ENCODE measurements at places on chromosomes 4 and X.

GRCh38 chr4:30839583-30840520, 119.7 kb downstream of the PCDH7 start:
- DNase-seq: no peak

- DNase-seq: no peak
Observed at GRCh38 chr4:155405059-155405458, 28.3 kb upstream of the MAP9 start.

- no peak for DNase-seq
Observed at GRCh38 chrX:111086591-111087006, 9.4 kb upstream of the PAK3 start.

- DNase-seq: no peak
Observed at GRCh38 chr4:122832732-122833131, 6.1 kb downstream of the FGF2 start.

DNA sequence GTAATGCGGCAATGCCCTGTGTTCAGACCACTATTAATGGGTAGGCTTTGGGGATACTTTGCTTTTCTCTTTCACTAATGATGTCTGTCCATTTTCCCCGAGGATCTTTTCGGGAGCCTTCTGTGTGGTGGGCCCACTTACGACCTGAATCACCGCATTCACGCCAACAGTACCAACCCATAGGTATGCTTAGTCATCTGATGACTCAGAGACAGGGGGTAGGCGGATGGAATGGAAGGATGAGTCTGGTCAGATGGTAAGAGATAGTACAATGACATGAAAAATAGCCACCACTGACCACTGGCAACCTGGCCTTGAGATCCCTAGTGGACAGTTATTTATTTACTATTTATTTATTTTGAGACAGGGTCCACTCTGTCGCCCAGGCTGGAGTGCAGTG, 76.0 kb upstream of the DHRSX start:
- DNase-seq: no peak

Data from stimulated activated CD8-positive, alpha-beta memory T cell treated with anti-CD3 and anti-CD28 coated beads, Interleukin-4, amount 100 ng/mL, for 1 hour (primary cell).